ENCODE measurements at places on chromosomes 7 and 10. TPM values are rescaled to one million over a fixed set of nuclear protein-coding genes. Genes with fewer than 3 reads are reported as not detected.

MMP21 gene
- total RNA-seq: not detected

SUN3 gene
- total RNA-seq: 0.45 TPM

CCL24 gene
- not detected for total RNA-seq

NSMCE4A gene
- 38.9 TPM for total RNA-seq

IKZF1 gene
- not detected for total RNA-seq

PLXDC2 gene
- total RNA-seq: not detected

GNGT1 gene
- not detected for total RNA-seq

TMUB1 gene
- 38.5 TPM for total RNA-seq

CYP2C8 gene
- not detected for total RNA-seq

AEBP1 gene
- total RNA-seq: not detected

ZNF425 gene
- total RNA-seq: 1.7 TPM

TMEM270 gene
- not detected for total RNA-seq

TAC1 gene
- not detected for total RNA-seq

ADCYAP1R1 gene
- total RNA-seq: not detected

TTYH3 gene
- total RNA-seq: 169 TPM

GRCh38 chr10:32341596-32341995 lies 5.4 kb downstream of the EPC1 start:
- DNase-seq: no peak

GRCh38 chr10:11933577-11934223 lies 108.9 kb downstream of the UPF2 start:
- DNase-seq: no peak

GRCh38 chr10:77398986-77399755 lies 238.4 kb downstream of the KCNMA1 start:
- DNase-seq: no peak

GRCh38 chr7:64640504-64640903 lies 25.4 kb upstream of the ZNF107 start:
- no peak for DNase-seq

DNA sequence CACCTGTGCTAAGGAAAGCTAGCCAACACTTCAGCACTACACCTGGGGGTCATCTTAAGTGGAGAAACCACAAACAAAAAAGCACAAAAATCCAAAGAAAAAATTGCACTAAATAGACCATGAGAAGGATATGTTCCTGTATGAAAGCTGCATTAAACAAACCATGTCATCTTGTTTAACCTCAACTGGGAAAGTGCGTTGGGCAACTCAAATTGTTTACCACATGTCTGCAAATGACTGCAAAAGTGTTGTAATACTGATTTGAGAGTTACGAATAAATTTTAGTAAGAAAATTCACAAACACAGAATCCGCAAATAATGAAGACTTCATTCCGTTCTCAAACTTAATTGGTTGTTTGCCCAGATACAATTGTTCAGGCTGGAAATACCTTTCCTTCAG lies 111.9 kb upstream of the EGFR start:
- no peak for DNase-seq

DNA sequence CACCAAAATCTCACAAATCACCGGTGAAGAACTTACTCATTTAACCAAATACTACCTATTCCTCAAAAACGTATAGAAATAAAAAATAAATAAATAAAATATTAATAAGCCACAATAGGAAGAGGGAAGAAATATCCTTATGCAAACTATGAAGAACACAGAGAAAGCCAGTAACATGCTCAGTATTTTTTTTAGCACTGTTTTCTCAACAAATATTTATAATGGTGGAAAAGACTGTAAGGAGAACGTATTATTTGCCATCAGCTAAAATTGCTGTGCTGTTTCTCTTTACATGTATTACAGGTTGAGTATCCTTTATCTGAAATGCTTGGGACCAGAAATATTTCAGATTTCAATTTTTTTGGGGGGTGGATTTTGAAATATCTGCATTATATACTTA lies 21.0 kb downstream of the KIAA1217 start:
- no peak for DNase-seq

GRCh38 chr7:150340875-150341262 lies 560 bp downstream of the RARRES2 start:
- DNase-seq: no peak

DNA sequence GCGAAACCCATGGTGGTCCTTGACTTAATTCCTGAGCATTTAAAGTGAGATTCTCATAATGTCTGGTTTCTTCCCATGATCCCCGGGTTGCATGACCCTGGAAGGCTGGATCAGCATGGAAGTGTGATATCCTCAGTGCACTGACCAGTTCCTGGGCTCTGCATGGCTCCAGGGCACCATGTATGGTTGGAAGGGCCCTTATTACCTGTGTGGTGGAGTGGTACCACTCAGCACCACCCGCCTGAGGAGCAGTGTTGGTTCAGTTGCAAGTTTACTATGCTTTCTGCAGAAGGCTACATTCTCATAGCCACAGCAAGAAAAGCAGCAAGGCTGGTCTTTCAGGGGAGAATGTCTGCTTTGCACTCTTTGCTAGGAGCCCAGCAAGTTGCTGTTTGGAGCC lies 325.7 kb upstream of the MKI67 start:
- no peak for DNase-seq

GRCh38 chr10:129259128-129259815 lies 207.8 kb upstream of the MGMT start:
- no peak for DNase-seq

DNA sequence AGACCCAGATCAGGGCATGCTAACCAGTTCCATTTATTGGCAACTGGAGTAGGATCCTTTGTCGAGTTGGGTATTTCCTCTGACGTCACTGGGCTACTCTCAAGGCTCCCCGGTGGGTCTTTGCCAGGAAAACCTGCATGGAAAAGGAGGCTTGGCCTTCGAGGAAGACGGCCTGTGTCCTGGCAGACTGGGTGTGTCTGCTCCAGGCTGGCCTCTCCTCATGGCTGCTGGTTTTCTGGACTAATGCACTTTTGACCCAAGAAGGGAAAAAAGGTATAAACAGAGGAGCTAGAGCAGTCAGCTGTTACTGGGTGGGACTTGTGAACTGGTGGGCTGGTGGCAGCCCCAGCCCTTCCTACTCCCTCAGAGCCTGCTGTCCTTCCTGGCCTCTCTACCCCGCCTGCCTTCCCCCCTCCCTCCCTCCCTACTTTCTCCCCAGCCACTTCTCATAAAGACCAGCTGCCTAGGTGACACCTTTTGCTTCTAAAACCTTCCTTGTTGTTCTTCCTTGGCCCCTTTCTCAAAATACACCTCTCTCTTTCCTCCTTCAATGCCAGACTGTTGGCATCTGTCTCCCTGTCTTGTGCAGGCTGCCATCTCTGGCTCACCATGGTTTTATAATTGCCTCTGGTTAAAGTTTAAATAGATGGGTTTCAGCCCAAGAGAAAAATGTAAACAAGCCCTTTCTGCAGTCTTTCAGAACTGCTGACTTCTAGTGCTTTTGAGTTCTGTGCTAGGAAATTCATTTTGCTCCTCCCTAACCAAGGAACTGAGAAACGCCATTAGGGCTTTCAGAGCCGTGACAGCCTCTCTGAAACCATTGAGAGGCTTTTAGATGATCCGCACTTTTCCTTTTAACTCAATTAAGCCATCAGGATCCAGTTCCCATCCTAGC lies 101.8 kb upstream of the MKLN1 start:
- peak; percentile 41 for DNase-seq

GRCh38 chr10:59885430-59886134 lies 20.8 kb downstream of the CCDC6 start:
- DNase-seq: no peak

GRCh38 chr10:44306762-44307161 lies 78.1 kb downstream of the CXCL12 start:
- peak; percentile 32 for DNase-seq

DNA sequence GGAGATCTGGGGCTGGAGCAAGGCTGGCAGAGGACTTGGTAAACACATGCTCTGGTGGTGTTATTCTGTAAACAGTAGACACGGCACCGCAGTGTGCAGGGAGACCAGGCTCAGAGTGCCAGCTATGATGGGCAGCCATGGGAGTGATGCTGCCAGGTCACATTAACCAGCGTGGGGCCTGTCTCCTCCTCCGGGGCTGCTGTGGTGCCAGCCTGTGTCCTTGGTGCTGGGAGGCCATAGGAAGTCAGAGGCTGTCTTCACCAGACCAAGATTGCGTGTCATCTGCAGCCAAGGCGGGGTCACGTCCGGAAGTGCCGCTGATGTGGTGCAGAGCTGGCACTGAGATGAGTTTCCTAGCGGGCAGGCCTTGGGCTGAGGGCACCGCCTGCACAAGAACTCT lies 236.0 kb downstream of the GLRX3 start:
- no peak for DNase-seq

GRCh38 chr10:34480345-34480744 lies 334.8 kb downstream of the PARD3 start:
- no peak for DNase-seq

GRCh38 chr7:65269150-65269856 lies 104.4 kb upstream of the ZNF92 start:
- DNase-seq: peak; percentile 88

GRCh38 chr10:100969187-100970075 lies at the start of gene SEMA4G:
SEMA4G (plus strand) TSS chr10:100969504; CDS start chr10:100972913, 3,409 bp downstream.
- peak; percentile 21 for DNase-seq

DNA sequence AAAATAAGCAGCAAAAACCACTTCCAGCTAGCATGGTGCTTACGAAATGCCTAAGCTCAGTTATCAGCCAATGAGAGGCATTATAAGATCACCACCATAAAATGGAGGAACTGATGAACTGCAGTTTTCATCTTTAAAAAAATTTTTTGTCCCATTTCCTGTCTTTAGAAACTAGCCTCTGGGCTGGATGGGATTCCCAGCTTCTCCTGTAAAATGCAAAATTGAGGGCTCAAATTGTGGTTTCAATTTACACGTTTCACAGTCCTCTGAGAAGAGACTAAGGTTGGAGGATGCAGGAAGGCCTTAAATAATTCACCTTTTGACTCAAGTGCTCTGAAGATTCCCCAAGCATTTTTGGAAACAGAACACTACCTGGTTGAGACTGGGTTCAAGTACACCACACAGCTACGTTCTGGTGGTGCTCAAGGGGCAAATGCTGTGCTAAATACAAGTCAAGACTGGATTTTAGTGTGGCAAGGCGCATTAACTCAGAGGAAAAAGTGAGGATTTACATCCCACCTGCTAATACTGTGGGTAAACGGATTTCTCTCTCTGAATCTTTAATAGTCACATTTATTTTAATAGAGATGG lies 951 bp downstream of the ZNF25 start:
- DNase-seq: no peak

DNA sequence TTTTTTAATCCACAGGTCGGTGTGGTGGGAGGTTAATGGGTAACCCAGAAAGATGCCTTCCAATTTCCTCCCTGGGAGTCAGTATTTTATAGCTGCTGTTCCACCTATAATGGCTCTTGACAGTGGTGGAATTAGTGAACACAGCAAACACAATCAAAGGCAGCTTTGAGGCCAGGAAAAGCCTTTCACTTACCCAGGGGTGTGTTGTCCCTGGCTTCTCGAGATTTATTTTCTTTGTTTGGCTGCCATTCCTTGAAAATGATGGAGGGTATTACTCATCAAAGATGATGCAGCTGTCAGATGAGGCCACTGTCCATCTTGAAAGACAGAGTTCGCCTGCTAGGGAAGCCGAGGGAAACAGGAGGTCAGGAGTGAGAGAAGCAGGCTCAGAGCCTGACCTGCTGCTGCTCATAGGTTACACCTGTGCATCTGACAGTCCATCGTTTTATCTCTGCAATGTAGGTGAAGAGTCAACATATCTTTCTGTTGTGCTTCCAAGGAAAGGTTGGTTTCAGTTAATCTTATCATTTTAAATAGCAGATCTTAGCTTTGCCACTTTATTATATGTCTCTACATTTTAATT lies 221.6 kb downstream of the XPNPEP1 start:
- no peak for DNase-seq

GRCh38 chr7:1466524-1467271 lies 7.4 kb upstream of the MICALL2 start:
- no peak for DNase-seq

DNA sequence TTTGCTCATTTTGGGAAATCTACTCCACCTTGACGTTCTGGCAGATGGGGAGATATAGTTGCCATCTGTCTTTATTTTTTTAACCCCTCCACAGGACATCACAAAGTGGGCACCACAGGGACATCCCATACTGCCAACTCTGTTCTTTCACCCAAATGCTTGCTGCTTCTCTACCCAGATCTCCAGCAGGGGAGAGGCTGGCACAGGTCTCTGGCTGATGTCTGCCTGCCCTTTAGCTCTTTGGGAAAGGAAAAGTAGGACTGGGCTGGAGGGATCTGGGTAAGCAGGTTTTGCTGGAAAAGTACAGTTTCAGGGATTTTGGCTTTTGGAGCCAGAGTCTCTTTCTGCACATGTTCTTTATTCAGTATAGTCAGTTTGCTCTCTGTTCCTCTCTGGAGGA lies 156.7 kb downstream of the ANLN start:
- DNase-seq: no peak

GRCh38 chr10:114957122-114957521 lies 19.1 kb downstream of the TRUB1 start:
- no peak for DNase-seq

- DNase-seq: no peak
These were observed 12.6 kb downstream of the AP3M1 start for GRCh38 chr10:74137992-74138391.

- peak; percentile 21 for DNase-seq
These were observed 59.0 kb downstream of the PRR15 start for GRCh38 chr7:29622335-29623265.

Data from SK-MEL-5 (cell line).